Stimulated activated CD4-positive, alpha-beta T cell treated with anti-CD3 and anti-CD28 coated beads, Interleukin-1b, Interleukin-23, amount 100 ng/mL, for 48 hours (primary cell): ENCODE measurements at places on chromosomes 3 and 15.

DNA sequence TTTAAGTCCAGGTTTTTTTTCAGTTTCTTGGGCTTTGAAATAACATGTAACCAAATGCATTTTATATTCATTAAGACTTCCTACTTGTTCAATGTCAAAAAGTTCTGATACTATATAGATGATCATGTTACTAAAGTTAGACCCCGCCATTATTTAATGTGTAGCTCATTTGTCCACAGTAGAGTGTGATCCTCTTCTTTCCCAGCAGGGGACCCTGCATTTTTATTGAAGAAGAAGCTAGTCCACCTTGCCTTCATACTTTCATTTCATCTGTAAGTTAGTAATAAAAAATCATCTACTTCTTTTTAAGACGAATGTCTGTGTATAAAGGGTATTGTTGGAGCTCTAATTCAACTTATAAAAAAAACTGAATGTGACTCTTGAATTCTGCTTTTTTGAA lies 404.6 kb downstream of the SI start:
- DNase-seq, result no peak

DNA sequence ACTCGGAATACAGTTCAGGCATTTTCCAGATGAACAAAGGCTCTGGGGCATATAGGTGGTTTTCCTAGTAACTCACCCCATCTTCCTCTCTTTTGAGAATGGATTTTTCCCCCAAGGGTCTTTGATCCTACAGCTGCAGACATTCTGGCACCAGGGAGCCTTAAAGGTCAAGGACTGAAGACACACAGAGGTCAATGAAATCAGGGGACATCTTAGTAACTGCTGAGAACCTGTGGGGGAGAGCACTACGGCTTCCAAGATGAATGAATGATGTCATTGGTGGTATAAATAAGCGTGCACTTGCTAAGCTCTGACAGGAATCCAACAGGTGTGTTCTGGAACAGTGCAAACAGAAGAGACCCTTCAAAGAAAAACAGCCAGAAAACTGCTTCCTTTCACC lies 36.3 kb downstream of the TMEM212 start:
- DNase-seq, result no peak

DNA sequence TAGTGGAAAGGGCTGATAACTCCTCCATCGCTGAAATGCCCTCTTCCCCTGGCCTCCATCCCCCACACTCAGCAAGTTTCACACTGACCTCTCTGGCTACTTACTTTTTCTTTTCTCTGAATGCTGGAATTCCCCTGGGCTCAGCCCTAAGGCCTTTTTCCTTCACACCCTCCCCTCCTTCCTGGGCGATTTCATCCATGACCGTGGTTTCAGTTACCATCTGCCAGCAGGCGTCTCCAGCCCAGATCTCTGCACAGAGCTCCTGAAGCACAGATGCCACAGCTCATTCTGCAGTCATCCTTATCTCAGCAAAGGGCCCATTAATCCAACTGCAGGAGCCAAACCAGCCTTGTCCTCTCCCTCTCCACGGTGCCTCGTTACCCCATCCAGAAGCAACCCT lies 114.0 kb downstream of the RFTN1 start:
- no peak for DNase-seq

DNA sequence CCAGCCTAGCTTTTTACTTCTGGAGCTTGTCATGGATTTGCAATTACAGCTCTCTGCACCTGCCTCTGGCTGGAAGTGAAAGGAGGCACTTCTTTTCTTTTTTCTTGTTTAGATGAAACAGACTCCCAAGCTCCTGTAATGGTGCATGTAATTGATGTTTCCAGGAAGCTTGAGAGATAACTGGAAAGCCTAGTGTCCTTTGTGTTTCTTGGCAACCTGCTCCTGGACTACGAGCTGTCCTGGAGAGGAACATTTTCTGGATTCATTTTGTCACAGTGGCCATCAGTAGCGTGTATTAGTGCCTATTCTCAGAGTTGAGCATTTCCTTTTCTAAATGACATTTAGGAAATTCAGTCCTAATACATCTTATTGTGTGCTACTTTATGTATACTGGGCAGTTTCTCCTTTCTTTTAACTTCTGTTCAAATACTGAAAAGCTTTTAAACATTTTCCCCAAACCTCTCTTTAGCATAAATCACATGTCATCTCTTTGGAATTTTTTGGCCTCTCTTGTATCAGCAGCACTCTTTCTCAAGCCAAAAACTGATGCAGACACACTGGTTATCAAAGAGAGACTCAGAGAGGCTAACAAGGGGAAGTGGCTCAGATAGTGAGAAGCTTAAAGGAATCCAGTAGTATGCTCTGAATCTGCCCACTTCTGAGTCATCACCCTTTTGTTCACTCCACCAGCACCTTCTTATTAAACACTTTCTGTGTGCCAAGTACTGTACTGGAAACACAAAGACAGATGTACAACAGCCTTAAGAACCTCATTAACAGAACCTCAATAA lies 62.6 kb upstream of the SLC2A2 start:
- no peak for DNase-seq

- DNase-seq, result no peak
Observed at GRCh38 chr3:32499585-32499984, 3.1 kb downstream of the CMTM6 start.

DNA sequence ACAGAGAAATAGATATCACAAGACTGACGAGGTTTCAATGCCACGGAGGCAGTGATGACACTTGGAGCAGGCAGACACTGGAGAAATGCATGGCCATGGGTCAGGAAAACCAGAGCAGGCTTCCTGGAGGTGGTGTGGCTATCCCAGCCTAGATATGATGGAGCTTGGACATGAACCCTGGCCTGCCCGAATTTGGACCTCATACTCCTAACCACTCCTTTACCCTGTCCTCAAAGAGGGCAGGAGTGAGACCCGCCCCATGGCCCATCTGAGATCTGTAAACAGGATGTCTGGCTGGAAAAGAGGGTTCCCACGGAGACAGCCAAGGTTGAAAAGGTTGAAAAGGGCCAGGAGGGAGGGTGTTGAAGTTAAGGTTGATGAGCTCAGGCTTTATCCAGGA lies 31.0 kb downstream of the CPN2 start:
- no peak for DNase-seq

DNA sequence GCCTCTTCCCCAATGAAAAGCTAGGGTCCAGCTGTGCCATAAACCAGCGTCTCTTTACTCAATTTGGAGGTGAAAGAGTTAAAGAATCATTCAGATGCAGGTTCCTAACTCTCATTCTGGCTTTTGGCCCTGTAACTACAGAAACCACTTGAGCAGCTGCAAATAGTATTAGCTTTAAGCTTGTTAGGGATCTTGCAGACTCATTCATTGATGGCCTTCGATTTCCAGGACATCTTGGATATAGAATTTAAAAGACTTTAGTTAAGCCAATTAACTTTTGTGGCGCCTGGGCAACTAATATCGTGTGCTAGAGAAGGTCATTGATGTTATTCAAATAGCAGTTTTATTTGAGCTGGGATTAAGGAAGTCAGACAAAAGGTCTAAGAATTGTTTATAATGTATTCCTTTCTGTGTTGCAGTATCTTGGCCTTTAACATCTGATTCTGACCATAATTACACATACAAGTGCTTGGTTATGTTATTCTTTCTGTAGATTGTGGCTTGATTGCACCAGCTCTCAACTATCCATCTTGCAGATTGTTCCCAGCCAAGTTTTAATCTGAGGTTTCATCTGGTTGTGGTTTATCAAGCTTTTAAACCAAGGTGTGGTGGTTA lies 185.3 kb downstream of the CACNA2D3 start:
- DNase-seq, result no peak

GRCh38 chr3:183114384-183115178 lies 15.3 kb upstream of the MCCC1 start:
- DNase-seq, result no peak

GRCh38 chr3:149470381-149470780 lies 4.1 kb upstream of the TM4SF4 start:
- no peak for DNase-seq

DNA sequence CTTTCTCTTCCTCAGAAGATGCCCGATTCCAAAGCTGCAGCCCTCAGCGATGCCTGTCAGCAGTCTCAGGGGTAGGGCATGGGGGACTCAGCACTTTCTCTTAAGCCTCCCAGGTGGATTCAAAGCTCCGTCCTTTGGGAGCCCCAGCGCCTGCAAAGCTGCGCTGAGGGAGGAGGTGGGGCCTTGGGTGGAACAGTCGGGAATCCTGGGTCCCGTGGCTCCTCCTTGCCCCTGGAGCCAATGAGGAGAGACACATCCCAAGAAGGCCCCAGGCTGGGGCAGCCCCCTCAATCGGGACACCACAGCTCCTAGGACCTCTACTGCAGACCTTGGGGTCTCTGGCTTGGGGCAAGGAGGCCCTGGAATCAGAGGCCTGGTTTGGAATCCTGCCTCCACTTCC lies 227.5 kb upstream of the IGF1R start:
- DNase-seq, result no peak

GRCh38 chr15:71237456-71238188 lies 122.4 kb downstream of the THSD4 start:
- no peak for DNase-seq

DNA sequence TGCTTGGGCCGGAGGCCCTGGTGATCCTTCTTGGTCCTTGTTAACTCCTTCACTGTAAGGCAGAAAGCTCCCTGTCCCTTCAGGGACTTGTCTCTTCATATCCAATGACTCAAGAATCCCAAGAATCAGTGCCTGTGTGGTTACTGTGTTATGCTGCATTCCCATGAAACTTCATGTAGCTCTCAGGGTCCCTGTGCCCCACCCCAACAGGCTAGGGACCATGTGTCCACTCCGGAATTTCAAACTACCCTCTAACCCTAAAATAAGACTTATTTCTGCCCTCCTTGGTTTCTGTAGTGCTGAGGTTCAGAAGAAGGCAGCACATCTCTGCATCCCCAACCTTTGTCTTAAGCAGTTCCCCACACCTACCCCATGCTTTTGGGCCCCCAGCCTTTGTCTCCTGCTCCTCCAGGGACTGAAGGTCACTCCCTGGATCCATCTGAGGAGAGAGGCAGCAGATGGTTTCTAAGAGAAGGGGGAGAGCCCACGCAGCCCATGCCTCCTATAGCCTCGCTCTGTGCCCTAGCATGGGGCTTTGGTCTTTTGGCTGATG lies 531 bp upstream of the MAP1A start:
- no peak for DNase-seq

- DNase-seq, result no peak
Observed at GRCh38 chr3:14948609-14949038, 1.2 kb downstream of the NR2C2 start.

DNA sequence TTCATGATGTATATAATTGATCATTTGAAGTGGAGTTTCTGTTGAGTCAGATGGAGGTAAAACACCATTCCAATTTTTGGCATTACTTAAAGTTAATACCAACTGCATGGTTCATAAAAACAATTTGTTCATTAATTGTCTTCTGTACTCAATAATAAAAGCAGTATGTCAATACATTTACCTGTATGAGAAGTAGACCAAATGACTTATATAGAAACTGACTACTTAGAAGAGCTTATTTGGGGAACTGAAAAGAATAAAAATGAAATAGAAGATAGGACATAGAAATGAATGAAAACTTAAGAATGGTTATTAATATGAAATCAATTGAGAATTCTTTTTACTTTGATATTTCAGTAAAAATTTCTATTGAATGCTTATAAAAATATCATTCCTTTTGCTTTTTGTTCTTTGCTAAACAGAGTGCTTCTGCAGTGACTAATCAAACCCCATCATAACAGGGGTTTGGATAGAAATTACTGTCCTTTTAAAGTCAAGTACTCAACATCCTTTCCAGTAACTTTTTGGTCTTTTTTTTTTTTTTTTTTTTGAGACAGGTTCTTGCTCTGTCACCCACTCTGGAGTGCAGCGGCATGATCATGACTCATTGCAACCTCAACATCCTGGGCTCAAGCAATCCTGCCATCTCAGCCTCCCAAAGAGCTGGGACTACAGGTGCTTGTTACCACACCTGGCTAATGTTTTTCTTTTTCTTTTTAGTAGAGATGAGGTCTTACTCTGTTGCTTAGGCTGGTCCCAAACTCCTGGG lies 6.5 kb upstream of the CRYBG3 start:
- DNase-seq, result peak; percentile 54

DNA sequence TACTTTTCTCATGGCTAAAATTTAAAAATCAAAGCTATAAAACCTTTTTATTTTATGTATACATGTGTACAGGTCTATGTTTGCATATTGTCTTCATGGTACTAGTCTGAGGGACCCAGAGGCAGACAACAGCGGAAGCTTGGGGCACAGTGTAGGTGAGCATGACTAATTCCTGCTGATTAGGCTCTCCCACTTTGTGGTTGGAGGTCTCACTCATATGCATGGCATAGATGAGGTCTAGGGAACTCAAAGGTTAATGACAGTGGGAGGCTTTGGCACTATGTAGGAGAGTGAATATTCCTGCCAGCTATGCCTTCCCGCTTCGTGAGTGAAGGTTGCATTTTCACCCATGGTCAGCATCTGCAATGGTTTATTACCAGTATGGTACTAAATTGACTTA lies 47.5 kb upstream of the AADACL2 start:
- DNase-seq, result no peak
